ENCODE measurements at places on chromosomes 6 and 20.

GRCh38 chr6:52712136-52712535, 41.2 kb downstream of the TMEM14A start:
- no peak for DNase-seq

DNA sequence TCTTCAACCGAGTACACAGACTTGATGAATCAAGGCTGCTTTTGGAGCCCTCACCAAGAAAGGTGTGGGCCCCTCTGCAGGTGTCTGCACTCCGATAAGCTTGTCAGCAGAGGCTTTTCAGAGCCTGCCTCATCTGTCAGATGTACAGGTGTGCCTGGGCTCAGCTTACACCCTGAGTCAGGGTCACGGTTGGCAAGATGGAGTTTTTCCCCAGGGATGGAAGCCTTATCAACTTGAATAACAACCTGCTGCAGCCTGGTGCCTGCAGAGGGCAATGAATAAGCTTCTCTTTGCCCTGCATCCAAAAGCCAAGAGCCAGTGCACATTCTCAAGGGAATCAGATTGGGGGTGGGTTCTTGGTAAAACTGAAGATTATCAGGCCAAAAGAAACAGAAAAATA, 427.1 kb downstream of the CD83 start:
- no peak for DNase-seq

GRCh38 chr6:46273911-46274310, 103.1 kb upstream of the ENPP5 start:
- DNase-seq, result no peak

DNA sequence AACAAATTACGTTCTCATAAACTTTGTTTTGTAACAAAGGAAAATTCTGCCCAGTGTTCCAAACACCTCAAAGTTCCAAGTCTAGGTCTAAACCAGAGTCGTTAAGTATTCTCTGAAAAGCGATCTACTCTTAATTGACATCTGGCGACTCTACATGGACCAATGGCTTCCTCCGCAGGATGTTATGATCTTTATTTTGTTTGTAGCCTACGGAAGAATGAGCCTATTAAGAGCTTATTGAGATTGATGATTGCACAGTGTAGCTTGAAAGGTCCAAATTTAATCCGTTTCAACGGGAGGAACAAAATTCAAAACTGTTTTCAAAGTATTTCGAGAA, 61.1 kb downstream of the FAM217A start:
- no peak for DNase-seq

GRCh38 chr6:35737413-35738211, 780 bp downstream of the ARMC12 start:
- DNase-seq, result no peak

DNA sequence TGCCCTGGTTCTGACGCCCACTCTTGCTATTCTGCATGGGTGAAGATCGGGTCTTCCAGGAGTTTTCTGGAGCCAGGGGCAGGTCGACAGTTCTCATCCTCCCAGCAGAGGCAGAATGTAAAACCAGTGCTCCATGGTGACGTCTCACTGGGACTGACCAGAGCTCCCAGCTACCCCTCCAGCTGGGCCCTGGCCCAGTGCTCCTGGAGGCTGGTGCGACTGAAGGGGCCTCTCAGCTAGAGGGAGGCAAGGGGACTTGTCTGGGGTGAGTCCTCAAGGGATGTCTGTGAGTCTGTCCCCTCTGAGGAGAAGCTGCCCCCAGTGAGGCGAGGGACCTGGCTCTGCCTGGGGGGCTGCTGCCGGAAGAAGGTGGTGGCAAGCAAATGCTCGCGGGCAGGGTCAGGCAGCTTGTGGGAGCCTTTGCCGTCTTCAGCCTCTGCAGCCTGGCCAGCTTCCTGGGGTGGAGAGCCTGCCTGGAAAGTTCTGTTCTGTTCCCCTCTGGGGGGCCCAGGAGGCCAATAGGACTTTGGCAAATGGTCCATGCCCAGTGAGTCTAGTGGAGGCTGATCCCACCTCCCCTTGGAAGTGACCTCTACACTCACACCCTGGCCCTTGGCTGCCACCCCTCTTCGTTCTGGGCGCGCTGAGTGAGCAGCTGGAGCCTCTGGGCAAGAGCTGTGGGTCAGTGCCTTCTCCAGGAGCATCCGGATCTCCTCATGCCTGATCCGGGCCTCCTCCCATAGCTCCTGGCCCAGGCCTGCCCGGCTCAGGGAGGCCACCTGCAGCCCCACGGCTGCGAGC, 47.5 kb downstream of the KIAA1755 start:
- no peak for DNase-seq

GRCh38 chr6:119858901-119859300, 509.3 kb upstream of the MAN1A1 start:
- DNase-seq, result no peak

GRCh38 chr20:62132421-62132820, 10.1 kb downstream of the LSM14B start:
- DNase-seq, result no peak

GRCh38 chr6:106939208-106939607, 35.3 kb downstream of the CD24 start:
- DNase-seq, result no peak

- DNase-seq, result no peak
These were observed 67.4 kb upstream of the ASCC3 start for GRCh38 chr6:100948381-100949133.

DNA sequence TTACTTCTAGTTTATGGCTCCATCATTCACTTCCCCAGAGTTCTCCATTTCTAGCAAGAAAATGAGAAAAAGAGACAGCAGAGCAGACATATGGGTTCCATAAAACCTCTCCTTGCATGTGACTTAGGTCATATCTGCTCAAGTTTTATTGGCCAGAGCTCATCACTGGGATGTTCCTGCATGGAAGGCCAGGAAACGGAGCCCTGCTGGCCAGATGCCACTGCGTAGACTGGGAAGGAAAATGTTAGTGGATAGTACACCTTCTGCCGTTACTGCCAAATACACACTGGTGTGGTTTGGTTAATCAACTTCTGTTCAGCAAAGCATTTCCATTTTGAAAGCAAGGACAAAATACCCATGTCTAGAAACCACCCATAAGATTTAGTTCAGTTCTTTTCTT, 220.6 kb upstream of the TSHZ2 start:
- no peak for DNase-seq

GRCh38 chr20:35984382-35984781, 16.0 kb downstream of the CNBD2 start:
- no peak for DNase-seq

GRCh38 chr20:48066246-48066645, 281.0 kb upstream of the SULF2 start:
- no peak for DNase-seq

GRCh38 chr6:9830808-9831207, 584.1 kb downstream of the TFAP2A start:
- DNase-seq, result no peak

- DNase-seq, result no peak
These were observed 38.5 kb downstream of the RBM38 start for GRCh38 chr20:57429580-57430200.

- DNase-seq, result no peak
These were observed 38.3 kb upstream of the PKIB start for GRCh38 chr6:122571888-122572287.

DNA sequence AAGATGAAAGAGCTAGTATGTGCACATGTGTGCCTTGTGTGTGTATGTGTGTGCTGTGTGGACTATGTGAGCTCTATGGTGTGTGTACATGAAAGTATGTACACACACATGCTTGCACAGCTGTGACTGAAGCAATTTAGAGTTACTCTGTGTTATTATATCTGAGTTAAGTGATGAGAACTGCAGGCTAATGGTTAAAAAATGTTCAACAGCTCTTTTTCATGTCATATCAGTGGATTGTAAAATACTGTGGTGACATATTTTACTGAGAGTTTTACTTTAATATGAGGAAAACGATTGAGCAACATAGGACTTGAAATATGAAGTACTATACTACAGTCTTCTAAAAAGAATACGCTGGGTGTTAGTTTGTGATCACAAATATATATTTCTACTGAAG, 195.7 kb upstream of the KCNK16 start:
- no peak for DNase-seq

DNA sequence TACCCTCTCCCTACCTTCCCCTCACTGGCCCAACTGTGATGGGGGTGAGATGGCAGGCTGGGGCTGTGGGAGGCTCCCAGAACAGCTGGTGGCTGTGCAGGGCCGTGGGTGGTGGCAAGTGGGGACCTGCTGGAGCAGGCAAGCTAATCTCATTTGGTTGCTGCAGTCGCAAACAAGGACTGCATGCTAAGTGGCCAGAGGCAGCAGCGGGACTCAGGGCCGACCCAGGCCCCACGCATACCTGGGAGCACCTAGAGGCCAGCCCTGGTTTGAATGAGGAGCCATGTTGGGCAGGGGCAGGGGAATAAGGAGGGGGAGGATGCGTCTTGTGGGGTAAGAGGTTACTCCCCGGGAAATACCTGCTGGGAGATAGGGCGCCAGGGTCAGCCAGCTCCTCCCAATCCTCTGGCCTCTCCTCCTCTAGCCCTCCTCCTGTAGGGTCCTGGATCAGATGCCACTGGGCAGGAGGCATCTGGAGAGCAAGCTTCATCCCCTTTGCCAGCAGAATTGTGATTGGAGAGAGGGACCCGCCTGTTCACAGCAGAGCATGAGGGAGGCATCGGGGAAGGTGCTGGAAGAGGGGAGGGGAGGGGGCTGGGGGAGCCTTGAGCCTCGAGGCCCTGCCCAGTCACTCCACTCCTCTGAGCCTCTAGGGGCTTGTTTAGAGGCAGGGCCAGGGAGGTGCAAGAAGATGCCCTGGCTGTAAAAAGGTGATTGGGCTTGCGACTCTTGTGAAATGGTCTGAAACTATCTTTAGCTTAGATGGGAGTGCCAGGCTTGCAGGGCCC, 24.3 kb upstream of the CDH22 start:
- DNase-seq, result no peak

DNA sequence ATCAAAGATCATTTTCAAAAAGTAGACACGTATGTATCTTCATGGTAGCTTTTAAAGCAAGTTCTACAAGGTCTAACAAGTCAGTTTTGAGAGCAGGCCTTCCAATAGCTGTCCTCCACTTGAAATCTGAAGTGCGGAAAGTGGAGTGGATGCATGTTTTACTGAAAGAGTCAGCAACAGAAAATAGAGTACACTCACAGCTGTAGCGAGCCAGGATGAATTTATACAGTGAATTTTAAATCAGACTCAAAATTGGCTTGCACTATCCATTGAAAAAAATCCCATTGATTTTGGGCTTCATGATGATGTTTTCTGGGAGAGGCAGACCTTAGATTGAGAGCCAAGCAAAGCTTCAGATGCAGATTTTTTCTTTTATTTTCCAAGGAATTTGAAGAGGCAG, 80.6 kb downstream of the GJA10 start:
- no peak for DNase-seq

- no peak for DNase-seq
These were observed 87.5 kb downstream of the FOXO3 start for GRCh38 chr6:108648191-108648590.

- DNase-seq, result no peak
These were observed 156.9 kb downstream of the ASCC3 start for GRCh38 chr6:100724222-100724621.

- DNase-seq, result no peak
These were observed 22.1 kb downstream of the MRPL14 start for GRCh38 chr6:44105146-44105545.

DNA sequence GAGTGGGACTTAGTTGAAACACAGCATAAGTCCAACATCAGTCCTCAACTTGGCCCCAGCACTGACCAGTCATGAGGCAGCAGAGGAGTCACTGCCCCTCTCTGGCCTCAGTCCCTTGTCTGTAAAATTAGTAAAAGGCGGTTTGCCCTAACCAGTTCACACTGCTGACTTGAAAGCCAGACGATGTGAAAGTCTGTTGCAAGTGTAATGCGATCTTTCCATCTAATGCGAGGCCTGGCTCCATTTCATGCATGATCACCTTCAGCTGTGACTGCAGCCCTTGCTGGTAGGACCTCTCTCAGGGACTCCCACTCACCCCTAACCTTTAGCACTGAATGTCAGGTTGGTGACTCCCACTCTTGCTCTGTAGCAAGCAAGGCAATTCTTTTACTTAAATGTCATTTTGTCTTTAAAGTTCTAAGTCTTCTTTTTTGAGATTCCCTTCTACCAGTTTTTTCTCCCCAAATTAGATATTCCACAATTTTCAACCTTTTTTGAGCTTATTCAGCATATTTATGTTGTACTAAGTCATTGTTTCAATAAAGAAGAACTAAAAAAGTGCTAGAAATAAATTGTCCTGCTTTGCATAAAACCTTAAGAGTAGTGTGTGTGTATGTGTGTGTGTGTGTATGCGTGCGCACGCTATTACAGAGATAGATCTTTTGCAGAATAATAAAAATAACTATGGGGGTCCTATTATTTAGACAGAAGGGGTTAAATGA, 245.5 kb downstream of the PACRG start:
- no peak for DNase-seq

DNA sequence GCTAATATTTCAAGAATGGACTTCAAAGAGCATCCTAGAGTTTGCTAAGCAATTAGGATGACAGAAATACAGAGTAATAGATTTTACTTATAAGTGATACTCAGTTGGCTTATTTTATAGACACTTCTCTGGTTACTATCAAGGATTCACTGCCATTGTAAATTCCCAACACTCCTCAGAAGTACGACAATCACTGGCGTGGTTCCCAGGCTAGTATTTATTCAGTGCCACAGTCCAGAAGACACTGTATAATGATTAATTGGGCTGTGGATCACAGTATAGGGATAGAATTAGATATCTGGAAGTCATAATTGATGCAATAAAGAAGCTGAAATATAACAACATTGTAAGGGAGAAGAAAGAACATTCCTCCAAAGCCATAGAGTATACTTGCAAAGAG, 15.7 kb downstream of the MANEA start:
- DNase-seq, result no peak

- no peak for DNase-seq
These were observed 33.0 kb downstream of the GNAS-AS1 start for GRCh38 chr20:58817748-58818147.

- DNase-seq, result no peak
These were observed 130.5 kb upstream of the MAN1A1 start for GRCh38 chr6:119479860-119480655.
